ENCODE measurements at places on chromosomes 7 and 10.

DNA sequence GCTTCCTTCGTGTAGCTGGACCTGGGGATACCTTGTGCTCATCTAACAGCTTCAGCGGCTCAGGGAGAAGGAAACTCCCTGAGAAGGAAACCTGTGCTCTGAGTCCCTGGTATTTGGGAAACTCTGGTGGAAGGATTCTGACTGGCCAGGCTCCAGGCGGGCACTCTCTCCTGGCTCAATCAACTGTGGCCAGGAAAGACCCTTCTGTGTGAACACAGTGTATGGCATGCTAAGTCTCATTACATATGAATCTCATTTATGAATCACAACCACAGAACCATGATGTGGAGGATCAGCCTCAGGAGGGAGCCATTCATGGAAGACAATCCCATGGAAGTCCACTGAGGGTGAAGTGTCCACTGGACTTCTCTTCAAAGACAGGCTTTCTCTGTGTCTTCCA lies 20.9 kb downstream of the NPS start:
- DNase-seq, result no peak

DNA sequence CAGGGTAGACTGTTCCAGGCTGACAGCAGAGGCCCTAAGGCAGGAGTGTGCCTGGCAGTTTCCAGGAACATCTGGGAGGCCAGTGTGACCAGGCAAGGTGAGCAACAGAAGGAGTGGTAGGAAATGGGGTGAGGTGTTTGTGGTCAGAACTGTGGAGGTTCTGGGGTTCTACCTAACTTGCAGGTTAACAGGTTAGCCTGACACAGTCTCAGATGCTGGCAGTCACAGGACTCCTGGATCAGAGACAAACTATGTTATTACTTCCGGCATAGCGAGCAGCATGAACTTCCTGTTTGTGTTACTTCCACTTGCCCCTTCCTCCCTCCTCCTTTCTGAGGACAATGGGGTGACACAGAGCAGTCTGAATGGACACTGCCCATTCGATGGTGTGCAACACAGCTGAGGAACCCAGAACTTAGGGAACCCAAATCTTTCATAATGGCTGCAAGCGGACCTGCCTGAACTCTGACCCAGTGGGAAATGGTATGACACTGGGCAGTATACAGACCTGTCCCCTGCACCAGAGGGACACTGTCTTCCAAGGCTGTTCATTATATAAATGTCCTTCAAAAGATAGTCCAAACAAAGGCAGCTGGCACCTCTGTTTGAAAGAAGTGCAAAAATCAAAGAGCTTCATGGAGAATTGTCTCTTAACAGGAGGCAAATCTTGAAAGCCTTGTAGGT lies 3.9 kb upstream of the SAR1A start:
- DNase-seq, result no peak

GRCh38 chr7:47088329-47089067 lies 493.4 kb downstream of the TNS3 start:
- no peak for DNase-seq

GRCh38 chr10:19628767-19629560 lies 187.3 kb upstream of the PLXDC2 start:
- DNase-seq, result no peak

DNA sequence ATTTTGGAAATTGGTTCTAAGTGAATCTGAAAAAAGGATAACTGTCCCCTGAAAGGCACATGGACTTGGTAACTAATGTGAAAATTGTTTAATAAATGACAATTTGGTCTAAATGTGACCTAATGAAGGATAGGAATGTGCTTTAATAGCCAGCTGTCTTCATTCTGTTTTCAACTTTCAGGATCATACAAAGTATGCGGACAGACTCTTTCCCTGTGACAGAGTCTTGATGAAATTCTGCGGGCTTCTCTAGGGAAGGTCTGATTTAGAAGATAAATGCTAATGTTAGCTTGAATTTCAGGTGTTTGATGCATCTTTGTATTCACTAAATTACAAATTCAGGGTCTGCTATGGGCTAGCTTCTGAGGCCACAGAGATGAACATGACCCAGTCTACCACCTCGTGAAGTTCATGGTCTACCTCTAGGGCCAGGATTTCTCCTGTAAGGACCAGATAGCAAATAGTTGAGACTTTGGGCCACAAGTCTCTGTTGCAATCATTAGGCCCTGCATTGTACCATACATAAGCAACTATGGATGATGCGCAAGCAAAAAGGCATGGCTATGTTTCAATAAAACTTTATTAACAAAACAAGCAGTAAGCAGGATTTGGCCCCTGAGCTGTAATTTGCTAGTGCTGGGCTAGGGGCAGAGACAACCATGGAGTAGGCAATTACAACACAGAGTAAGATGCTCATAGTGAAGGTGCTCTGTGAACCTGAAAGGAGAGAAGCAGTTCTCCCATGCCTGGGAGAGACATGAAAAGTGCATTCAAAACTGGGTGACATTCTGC lies 368.6 kb downstream of the INHBA start:
- DNase-seq, result no peak

DNA sequence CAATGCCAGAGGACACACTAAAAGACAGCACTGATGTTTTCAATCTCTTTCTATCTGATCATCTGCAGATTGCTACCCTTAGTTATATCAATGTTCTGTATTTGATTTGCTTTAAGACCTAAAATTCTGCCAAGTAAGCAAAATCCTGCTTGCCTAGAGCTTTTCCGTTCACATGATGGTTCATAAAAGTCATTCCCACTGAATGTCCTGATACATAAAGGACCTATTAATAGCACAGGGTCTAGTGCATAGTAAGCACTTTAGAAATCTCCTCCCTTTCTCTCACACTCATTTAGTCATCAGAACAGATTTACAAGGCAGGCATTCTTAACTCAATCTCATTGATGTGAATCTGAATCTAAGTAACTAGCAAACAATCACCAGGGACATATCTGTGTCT lies 68.8 kb downstream of the PCGF5 start:
- DNase-seq, result no peak

DNA sequence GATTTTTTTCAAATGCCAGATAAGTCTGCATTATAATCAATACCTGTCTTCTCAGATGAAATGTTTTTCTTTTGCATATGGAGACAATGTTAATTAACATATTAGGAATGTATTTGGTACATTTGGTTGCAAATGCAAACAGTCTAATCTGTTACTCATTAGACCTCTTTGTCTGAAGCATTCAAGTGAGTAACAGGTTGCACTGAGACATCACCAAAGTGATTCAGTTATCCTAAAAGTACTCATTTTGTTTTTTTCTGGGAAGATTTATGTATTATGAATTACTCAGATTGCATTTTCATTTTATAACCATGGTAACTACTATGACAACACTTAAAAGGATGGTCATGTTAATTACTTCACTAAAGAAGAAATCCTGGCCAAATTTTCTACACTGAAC lies 513.6 kb downstream of the HTR7 start:
- no peak for DNase-seq

DNA sequence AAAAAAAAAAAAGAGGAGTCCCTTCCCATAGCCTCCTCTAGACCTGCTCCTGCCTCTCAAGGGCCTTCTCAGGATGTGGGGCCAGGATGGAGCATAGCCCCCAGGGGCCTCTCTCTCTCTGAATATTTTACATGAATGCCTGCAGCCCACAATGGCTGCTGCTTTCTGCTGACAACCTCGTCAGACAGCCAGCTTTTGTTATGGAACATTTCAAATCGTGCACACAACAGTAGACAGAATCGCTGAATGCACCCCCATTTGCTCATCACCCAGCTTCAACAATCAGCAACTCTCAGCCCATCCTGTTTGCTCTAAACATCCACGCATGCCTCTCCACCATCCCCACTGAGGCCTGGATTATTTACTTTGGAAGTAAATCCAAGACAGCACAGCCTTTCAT lies 5.4 kb downstream of the PLAC9 start:
- no peak for DNase-seq

GRCh38 chr10:52805414-52806285 lies 33.1 kb upstream of the MBL2 start:
- no peak for DNase-seq

DNA sequence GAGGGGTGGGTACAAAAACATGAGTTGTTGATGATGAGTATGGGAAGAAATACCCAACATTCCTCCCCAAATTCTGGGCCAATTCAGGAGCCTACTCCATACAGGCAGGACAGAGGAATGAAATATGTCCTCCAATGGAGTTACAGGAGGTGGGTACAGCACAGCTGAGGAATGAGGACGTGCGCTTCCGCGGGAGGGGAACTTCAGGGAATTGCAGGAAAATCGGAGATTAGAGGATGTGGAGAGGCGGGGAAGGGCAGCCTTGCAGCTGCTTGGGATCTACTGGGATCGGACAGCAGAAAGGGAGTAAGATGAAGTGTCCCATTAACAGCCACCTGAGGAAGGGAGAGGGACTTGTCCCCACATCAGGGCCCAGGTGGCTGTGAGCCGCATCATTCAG lies 50.2 kb downstream of the PDIA4 start:
- DNase-seq, result no peak

GRCh38 chr10:102408131-102408727 lies 10.4 kb downstream of the PSD start:
- DNase-seq, result no peak

DNA sequence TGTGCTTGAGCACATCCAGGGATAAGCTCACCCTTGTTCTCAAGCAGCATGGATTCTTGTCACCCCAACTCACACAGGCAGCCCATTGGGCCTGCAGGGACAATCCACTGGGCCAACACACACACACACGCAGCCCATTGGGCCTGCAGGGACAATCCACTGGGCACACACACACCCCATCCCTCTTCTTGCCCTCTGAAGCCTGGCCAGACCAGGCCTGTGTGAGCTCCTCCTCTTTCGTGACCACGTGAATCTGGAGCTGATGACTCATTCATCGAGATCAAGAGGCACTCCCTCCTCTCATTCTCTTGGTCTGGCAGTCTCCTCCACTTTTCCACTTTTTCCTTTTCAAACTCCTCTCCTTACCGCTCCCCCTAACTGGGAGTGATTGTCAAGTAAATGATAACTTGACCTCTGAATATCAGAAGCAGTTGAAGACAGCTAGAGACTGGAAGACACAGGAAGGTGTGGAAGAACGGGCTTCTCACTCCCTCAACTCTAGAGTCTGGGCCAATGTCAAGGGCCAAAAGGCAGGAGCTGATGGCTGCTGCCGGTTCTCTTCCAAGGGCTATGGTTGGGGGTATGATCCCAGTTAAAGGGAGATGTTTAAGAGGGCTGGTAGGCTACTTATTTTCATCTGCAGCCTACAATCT lies 89.7 kb downstream of the HIPK2 start:
- DNase-seq, result no peak

- DNase-seq, result peak; percentile 7
These were observed 45.7 kb downstream of the PAPSS2 start for GRCh38 chr10:87705339-87705738.

DNA sequence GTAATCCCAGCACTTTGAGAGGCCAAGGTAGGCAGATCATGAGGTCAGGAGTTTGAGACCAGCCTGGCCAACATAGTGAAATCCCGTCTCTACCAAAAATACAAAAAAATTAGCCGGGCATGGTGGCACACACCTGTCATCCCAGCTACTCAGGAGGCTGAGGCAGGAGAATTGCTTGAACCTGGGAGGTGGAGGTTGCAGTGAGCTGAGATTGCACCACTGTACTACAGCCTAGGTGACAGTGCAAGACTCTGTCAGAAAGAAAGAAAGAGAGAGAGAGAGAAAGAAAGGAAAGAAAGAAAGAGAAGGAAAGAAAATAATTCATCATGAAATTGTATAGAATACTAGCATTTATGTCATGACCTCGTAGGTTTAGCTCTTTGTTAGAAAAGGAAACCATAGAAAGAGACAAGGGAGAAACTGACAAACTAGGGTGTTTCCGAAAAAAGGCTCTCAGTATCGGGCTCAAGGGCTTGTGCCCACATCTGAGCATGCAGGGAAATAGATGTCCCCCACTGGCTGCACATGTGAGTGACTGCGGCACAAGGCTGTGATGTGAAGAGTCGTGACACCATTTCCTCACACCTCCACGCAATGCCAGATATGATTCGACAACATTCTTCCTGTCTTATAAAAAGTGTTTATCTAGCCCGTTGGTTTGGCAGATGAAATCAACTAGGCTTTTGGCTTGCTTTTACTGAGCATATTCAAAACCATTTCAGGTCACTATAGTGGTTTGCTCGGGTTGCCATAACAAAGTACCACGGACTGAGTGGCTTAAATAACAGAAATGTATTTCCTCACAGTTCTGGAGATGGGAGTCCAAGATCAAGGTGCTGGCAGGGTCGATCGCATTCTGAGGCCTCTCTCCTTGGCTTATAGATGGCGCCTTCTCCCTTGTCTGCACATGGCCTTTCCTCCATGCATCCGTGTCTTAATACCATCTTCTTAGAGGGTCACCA lies 2.0 kb downstream of the SRGN start:
- DNase-seq, result no peak

DNA sequence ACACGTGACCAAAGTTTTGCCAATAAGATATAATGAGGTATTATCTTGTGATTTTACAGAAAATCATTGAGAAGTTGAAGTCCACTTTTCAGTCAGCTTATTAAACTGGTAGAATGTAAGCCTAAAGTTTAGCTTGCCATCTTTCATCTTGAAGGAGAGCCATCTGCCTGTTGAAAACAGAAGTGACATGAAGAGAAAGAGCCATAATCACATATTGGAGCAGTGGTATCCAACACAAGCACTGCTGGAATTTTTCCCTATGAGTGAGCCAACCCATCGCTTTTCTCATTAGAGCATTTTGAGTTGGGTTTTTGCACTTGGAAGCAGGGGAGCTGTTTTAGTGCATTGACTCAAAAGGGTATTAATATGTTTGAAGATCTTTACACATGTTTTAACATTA lies 117.6 kb upstream of the FERD3L start:
- no peak for DNase-seq

- DNase-seq, result no peak
These were observed 89.1 kb downstream of the CNOT4 start for GRCh38 chr7:135420786-135421185.

DNA sequence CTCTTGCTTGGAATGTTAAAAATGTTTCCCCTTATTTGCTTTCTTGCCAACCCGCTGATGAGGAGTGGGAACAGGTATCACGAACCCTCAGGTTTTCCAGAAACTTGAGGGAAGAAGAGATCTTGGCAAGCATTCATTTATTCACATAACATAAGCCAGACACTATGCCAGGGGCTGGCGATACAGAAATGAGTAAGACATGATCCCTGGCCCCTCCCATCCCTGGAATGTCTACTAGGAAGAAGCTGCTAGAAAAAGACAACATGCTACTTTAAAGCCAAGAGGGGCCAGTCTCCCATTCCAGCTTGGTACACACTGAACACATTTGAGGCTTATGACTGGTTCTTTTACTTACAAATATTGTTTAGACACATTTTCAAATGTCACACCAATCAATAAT lies 26.4 kb downstream of the SLC35B4 start:
- DNase-seq, result no peak

- DNase-seq, result no peak
These were observed 88.4 kb downstream of the DNAJB6 start for GRCh38 chr7:157425137-157425731.

DNA sequence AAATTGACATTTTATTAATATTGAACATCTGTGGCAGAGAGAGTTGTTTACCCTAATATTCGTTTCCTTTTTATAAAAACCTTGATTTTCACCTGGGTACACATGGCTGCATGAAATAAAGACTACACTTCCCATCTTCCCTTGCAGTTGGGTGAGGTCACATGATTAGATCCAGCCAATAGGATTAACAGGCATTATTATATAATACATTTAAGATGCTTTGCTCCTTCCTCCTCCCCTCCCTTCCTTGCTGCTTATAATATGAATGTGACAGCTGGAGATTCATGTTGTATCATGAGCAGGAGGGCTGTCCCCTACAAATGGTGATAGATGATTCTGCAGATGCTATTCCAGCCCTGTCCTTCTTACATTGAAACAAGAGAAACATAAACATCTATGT lies 146.6 kb downstream of the SH2D4B start:
- no peak for DNase-seq

GRCh38 chr7:139075871-139076686 lies 33.4 kb downstream of the ZC3HAV1 start:
- DNase-seq, result no peak
